ENCODE measurements at places on chromosomes 4 and X.
A peak's percentile ranks its signal among the peaks of the same experiment; 100 is the strongest.

DNA sequence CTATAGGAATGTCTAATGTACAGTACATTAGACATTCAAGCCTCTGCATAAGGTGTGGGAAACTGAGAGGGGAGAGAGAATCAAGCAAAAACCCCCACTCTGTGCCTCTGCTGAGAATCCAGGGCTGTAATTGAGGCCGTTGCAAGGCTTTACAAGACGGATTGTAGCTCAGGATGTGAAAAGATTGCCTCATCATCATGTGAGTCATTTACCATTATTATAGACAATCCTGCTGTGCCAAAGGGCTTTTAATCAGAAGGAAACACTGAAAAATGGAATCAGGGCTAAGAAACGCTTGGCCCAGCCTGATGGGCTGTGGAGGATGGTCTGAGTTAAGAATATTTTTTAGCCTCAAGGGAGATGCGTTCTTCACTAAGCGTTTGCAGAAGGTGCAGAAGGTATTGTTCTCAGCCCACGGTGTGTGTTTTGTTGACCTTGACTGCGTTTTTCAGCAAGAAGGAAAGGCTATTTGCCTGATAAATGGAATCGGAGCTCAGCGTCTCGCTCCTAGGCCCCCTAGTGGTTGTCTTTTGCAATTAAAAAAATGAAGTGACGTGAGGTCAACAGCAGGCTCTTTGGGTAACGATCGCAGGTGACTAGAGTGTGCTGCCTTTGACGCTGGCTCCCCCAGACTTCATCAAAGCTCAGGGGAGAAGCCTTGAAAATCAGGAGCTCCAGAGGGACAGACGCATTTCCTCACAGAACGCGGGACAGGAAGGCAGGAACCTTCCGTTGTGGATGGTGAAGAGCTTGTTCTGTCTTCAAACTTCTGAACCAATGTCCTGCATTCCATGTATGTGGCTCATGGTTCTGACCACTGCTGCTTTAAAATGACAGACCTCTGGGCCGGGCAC is 18.1 kb upstream of the CHRNA9 start:
- DNase-seq, result peak; percentile 57

- DNase-seq, result no peak
Measured at GRCh38 chr4:158130204-158130603, 42.6 kb downstream of the GASK1B start.

DNA sequence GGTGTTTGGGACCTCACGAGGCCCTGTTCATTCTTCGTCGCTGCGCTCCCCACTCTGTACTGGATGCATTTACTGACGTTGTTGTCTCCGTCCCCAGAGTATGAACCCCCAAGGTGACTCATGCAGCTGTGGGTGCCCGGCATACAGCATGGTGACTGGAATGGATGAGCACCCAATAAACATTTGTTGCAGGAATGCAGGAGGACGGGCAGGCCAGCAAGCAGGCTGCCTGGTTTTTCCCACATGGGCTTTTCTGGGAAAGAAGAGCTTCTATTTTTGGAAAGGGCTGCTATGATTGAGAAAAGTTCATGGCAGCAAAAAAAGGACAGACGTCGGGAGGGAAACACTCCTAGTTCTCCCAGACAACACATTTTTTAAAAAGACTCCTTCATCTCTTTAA is 893 bp upstream of the SOD3 start:
- no peak for DNase-seq

GRCh38 chr4:82057990-82058544 is 315.7 kb downstream of the HNRNPD start:
- DNase-seq, result no peak

DNA sequence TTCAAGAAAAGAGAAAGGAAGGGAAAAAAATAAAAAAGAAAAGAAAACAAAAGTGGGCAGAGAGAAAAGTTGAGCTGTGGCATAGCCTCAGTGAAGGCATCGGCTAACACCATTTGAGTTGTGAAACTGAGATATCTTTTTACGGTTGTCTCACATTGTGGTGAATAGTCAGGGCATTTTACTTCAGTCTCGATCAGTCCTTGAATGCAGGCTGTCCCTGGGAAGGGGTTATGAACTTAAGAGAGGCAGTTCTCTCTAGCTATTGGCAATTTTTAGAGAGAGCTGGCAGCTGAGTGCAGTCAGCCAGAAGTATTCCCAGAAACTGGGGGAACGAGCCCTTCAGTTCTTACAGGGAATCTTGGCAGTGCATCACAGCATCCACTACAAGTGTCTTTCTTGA is 93.5 kb upstream of the SLC6A14 start:
- no peak for DNase-seq

GRCh38 chrX:109878236-109878635 is 124.7 kb upstream of the TMEM164 start:
- no peak for DNase-seq

GRCh38 chr4:52265781-52266525 is 214.8 kb downstream of the SPATA18 start:
- no peak for DNase-seq

DNA sequence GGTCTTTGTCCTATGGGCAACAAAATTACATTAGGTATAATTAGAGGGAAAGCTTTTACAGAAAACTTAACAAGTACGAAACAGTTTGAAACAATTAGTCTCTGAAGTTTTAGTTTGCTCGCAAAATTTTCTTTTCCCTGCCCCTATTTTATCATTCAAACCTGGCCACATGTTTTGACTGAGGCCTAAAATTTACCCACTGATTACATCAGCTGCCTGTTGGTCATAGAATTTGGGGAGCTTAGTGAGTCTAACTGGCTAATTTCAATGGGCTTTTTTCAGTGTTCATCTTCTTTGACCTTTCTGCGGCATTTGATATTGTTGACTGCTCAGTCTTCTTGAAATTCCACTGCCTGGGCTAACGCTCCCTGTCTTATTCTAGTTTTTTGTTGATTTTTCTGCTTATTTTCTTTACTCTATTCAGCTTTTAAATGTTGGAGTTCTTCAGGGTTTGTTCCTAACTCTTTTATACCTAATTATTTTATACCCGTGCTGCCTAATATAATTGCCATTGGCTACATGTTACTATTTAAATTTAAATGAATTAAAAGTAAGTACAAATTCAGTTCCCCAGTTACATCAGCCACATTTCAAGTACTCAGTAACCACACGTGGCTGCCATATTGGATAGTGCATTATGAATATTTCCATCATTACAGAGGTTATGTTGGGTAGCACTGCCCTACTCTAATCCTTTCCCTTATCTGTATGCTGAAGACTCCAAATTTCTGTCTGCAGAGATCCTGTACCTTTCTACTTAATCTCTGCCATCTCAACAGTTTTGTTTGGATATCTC is 87.5 kb downstream of the SNX25 start:
- no peak for DNase-seq

GRCh38 chrX:48591255-48591791 is 6.0 kb upstream of the WDR13 start:
- no peak for DNase-seq

DNA sequence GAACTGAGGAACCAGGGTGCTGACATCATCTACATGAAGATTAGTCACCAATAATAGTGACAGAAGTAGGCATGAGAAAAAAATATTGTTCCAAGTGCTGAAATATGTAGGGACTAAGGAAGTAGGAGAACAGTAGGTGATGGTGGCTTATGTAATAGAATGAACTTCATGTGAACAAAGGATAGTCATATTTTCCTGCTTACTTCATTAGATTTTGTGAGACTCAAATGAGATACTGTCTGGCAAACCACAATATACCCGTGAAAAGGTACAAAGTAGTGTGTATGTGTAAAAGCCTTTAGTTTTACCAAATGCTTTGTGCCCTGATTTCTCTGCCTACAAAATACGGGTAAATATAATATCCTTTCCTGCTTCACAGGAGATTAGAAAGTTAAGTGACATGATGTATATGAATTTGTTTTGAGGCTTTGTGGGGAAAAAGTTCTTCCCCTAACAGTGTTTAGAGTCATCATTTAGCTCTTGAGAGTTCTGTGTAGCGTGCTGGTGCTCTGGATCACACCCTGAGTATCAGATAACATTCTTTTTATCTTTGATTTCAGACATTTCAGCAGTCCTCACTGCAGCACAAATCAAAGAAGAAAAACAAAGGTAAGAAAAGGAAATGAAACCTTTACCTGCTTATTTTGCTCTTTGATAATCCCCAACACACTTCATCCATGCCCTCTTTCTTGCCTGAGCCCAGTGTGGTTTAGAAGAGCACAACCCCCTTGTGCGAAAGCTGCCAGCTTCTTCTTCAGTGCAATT is 67.9 kb downstream of the KLHL34 start:
- no peak for DNase-seq

GRCh38 chr4:122012735-122013134 is 60.9 kb upstream of the TRPC3 start:
- DNase-seq, result no peak

GRCh38 chrX:11965436-11965835 is 172.8 kb upstream of the FRMPD4 start:
- no peak for DNase-seq

GRCh38 chrX:109966246-109966645 is 36.7 kb upstream of the TMEM164 start:
- DNase-seq, result no peak

DNA sequence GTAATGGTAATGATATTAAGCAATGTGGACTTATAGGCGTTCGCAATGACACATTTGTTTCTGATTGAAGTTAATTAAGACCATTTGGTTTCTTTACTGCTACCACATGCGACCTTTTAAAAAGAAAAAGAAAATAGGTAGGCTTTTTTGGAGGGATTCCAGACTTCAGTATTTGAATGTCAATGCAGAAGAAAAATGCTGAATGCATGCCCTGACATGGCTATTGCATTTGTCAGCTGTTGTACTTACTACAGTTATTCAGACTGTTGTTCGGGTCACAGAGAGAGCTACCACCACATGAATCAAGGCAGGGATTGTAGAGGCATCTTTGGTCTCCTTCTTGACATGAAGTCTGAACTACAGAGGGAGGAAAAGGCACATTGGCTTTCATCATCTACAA is 163.7 kb downstream of the CORIN start:
- DNase-seq, result no peak

DNA sequence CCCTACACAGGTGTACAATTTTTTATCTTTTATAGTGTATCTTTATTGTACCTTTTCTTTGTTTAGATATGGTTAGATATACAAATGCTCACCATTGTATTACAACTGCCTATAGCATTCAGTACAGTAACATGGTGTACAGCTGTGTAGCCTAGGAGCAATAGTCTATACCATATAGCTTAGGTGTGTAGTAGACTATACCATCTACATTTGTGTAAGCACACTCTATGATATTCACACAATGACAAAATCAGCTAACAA is 80.3 kb downstream of the FAM13A start:
- DNase-seq, result no peak

GRCh38 chr4:135434936-135435335 is 1233.3 kb upstream of the PABPC4L start:
- DNase-seq, result no peak

GRCh38 chrX:44816367-44816766 is 27.5 kb upstream of the DUSP21 start:
- no peak for DNase-seq

- no peak for DNase-seq
Measured at GRCh38 chr4:22246847-22247246, 269.0 kb downstream of the ADGRA3 start.

GRCh38 chr4:53764761-53765490 is 173.6 kb upstream of the LNX1 start:
- DNase-seq, result no peak

- DNase-seq, result no peak
Measured at GRCh38 chr4:147736458-147736857, 4.6 kb downstream of the ARHGAP10 start.

DNA sequence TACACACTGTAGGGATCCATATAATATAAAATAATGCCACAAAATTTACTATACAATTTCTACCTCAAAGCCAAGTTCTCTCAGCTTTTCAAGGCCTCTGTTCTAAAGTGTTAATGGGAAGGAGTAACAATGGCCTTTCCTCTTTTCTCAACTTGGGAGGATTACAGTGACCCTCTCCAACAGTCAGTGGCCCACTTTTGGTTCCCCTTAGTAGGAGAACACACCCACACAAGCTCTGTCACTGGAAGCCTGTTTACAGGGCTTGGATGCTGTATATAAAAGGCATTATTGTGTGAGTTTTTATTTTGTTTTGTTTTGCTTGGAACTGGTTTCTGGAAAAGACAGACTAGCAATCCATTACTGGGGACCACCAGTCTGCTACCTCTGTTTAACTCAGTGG is 1.8 kb downstream of the ARHGEF6 start:
- no peak for DNase-seq

DNA sequence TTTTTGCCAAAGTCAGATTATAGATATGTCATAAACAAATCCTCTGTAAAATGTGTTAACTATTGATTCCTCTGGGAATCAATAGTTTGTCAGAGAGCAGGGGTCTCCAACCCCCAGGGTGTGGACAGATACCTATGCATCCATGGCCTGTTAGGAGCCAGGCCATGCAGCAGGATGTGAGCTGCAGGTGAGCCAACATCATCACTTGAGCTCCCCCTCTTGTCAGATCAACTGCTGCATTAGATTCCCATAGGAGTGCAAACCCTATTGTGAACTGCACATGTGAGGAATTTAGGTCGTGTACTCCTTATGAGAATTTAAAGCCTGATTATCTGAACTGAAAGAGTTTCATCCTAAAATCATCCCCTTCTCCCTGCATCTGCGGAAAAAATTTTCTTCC is 1365.4 kb downstream of the ARAP2 start:
- no peak for DNase-seq

GRCh38 chr4:189436207-189436606 is 504.5 kb upstream of the FRG1 start:
- DNase-seq, result no peak

DNA sequence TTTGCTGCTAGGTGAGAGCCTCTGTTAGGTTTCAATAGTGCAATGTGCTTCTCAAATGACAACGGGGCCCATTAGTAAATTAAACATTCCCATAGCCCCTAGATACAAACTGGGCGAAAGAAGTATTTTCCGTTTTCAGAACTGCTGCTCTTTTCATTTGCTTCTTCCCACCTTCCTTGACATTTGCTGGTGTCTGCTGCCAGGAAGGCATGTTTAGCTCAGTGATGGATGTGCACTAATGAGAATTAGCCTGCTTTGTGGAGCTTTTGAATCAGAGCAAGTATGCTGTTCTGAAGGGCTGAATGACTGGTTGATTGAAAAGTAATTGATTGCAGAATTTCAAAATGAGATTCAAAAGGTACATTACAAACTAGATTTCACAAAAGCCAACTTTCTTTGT is 57.0 kb downstream of the SHROOM3 start:
- no peak for DNase-seq

- DNase-seq, result no peak
Measured at GRCh38 chrX:85051627-85052026, 48.0 kb downstream of the APOOL start.

- DNase-seq, result no peak
Measured at GRCh38 chr4:62914758-62915157, 1494.5 kb downstream of the TECRL start.

Measured in memory B cell (primary cell).